Amniotic epithelial cell (primary cell): ENCODE measurements at places on chromosomes 5 and 9.
A peak's percentile ranks its signal among the peaks of the same experiment; 100 is the strongest.

DNA sequence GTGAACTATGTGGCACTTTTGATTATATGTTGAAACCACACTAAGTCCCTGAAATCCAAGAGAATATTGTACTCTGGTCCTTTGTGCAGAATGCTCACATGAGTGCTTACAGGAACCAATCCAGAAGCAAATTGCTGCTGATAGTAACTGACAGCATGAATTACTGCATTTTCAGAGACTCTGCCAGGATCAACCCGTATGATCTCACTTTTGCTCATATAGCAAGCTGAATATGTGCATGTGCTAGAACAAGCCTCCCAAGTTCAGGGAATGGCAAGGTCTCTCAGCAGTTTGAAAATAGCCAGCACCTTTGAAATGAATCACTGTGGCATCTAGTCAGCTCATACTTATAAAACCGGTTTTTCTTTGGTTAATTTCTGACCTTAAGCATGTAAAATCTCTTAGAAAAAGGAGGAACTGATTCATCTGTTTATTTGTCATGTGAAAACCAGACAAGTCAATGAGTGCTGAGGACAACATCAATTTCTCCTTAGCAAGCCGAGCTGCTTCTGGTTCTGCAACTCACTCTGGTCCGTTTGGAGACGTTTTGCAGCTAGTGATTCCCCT is 215.7 kb upstream of the ELL2 start:
- peak; percentile 95 for DNase-seq

GRCh38 chr9:78892769-78893168 is 595.8 kb downstream of the PSAT1 start:
- no peak for DNase-seq

DNA sequence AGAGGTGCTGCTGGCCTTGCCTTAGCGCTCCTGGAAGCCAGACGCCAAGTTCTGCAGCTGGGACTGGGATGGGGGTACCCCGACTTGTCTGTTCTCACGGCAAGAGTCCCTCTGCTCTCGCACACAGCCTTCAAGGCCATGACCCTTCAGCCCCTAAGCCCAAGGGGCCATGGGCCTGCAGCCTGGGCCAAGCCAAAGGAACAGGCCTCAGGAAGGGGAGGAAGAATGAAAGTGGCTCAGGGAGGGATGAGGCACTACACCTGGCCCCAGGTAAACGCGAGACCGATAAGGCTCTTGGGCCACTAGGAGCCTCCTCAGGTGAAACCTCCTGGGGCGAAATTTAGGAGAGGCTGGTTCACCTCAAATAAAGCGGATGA is 3.9 kb downstream of the EBF1 start:
- DNase-seq, result no peak

- peak; percentile 8 for DNase-seq
Observed at GRCh38 chr9:123438321-123438720, 82.3 kb downstream of the CRB2 start.

DNA sequence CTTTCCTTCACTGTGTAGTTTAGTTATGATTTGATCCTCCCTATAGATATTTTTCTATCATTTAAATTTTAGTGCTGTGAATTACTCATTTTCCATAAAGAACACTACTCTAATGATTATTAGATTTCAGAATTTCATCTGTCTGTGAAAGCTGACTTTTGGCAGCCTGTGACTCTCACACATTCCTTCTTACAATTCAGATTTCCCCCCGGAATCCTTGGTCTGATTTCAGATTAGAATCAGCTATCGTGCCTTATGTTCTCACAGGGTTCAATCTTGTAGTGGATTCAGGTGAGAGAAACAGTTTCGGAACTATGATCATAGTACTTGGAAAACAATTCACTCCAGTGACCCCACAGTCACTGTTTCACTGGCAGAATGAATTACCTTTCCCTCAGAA is 26.2 kb downstream of the ZNF474 start:
- DNase-seq, result no peak

DNA sequence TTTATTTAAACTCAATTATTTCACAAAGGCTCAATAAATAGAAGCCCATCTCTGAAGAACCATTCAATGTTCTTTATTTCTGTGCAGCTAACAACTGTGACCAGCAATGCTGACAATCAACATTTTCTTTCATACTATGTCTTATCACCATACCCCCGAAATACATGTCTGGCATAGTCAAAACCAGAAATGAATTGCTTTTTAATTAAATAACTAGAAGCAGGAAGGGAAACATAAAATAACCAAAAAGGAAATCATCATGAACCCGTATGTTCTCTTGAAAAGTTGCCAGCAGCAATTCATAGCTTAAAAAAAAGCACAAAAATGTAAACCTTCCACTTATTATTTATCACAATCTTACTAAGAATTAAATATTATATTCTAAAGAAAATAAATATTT is 212.4 kb downstream of the TMEM232 start:
- DNase-seq, result no peak

GRCh38 chr5:56829137-56829908 is 14.0 kb downstream of the MAP3K1 start:
- DNase-seq, result no peak

- DNase-seq, result peak; percentile 12
Observed at GRCh38 chr5:106545325-106545724, 1125.4 kb downstream of the EFNA5 start.

- no peak for DNase-seq
Observed at GRCh38 chr9:126916909-126917308, 2.3 kb downstream of the RALGPS1 start.

DNA sequence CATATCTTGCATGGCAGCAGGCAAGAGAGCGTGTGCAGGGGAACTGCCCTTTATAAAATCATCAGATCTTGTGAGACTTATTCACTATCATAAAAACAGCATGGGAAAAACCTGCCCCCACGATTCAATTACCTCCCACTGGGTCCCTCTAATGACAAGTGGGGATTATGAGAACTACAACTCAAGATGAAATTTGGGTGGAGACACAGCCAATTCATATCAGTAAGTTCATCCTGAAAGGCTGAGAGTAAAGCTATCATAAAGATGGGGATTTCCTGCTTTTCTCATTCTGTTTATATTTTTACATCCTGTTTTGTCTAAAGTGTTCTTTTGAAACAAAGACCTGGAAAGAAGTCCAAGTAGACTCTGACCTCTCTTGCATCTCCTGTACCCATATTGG is 28.9 kb upstream of the IL33 start:
- no peak for DNase-seq

DNA sequence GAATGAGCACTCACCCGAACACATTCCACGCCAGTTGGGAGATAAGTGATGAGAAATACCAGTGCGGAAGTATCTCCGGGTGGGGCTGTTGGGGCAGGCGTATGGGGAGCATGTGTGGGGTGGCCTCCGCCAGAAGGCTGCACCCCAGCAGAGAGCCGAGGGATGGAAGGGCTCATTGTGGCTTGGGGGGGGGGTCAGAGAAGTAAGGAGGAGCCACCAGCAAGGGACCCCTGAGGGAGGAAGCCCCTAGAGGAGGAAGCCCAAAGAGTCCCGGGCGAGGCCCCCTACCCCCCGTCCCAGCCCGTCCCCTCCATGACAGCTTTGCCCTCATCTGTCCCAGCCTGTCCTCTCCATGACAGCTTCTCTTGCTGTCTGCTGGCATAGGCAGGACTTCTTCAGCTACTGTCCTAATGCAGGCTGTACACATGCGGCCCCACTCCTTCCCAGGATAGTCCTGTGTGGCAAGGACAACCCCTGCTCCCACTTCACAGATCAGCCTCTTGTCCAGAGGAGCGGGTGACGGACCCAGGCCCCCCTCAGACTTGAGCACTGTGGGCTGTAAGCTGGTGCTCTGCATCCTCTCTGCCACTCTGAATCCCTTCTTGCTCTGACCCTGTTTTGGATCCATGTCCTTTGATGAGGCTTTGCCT is 239.6 kb downstream of the CACNA1B start:
- no peak for DNase-seq

- DNase-seq, result no peak
Observed at GRCh38 chr5:142366007-142366406, 41.2 kb upstream of the SPRY4 start.

DNA sequence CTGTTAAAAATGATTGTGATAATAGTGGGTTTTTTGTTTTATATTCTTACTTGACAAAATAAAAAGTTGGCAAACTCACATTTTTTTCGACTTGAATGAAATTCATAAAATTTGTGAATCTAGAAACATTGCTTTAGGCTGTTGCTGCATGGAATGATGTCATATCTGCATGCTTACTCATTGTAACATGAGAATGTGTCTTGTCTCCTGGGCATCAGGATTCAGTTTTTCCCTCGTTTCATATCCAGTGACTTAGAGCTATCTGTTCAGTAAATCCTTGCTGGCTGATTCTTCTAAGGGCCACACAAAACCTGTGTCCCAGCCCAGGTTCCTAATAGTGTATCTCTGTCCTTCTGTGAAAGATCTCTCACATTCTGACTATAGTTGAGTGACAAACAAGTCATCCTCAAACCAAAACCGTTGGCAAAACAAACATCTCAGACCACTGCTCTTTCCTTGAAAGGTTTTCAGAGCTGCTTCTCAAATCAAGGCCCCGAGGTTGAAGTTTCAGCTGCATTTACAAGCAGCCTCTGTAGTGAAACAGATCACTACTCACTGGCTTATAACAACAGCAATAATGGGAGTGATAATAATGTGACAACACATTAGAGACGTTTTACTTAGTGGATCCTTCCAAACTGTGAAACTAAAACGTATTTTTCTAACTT is 95.0 kb downstream of the NPR3 start:
- DNase-seq, result peak; percentile 75

GRCh38 chr5:160628619-160628968 is 206.9 kb downstream of the PTTG1 start:
- no peak for DNase-seq

GRCh38 chr5:71782771-71783770 is 64.0 kb downstream of the CARTPT start:
- peak; percentile 70 for DNase-seq

DNA sequence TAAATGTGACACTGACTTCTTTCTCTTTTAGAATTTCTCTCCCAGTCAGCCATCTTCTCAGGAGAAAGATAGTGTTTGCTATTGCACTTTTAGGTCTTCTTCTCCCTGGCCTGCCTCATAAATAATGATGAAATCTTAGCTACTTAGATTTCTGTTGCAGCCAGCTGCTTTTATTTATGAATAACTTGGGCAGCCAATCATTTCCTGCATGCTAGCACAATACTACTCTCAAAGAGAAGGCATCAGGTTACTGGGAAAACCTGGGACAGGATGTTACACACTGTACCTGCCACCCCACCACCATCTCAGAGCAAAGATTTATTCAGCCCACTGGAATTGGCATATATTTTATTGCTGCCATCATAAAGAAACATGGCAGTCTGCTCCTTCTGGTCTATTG is 266.6 kb downstream of the PRELID2 start:
- no peak for DNase-seq

- DNase-seq, result no peak
Observed at GRCh38 chr9:33116860-33117259, 40.4 kb upstream of the SMU1 start.

GRCh38 chr5:157080286-157080685 is 21.4 kb upstream of the HAVCR1 start:
- DNase-seq, result no peak

- no peak for DNase-seq
Observed at GRCh38 chr9:20256284-20256948, 365.9 kb downstream of the MLLT3 start.

DNA sequence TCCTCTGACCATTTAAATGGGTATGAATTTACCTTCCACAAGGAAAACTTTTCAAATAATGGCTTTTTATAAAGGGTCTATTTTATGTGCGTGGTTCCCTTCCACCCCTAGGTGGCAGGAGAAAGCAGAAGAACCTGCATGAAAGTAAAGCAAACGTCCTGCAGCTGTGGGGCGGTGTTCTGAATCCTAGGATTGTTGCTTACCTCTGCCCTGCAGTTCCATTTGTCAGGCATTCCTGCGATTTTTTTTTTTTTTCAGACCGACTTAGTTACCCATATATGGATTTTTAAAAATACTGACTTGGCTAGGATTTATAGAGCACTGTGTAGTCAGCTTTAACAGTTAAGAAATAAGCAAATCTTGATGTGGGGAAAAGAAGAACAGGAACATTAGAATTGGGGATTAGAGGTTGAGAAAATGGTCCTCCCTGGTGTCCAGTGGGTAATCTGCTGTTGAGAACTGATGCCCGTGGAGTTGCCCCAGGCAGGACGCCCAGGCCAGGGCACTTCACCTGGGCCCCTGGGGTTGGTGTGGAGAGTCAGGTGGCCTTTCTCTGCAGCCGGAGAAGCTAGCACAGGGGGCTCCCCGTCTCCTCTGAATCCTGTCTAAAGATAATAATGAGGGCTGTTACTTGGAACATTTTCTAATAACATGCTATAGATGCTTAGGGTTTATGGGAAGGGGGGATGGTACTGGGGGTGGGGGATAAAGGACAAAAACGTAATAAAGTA is 30.4 kb upstream of the LTC4S start:
- DNase-seq, result peak; percentile 82

GRCh38 chr9:134324359-134325095 is 1.7 kb upstream of the RXRA start:
- peak; percentile 50 for DNase-seq

DNA sequence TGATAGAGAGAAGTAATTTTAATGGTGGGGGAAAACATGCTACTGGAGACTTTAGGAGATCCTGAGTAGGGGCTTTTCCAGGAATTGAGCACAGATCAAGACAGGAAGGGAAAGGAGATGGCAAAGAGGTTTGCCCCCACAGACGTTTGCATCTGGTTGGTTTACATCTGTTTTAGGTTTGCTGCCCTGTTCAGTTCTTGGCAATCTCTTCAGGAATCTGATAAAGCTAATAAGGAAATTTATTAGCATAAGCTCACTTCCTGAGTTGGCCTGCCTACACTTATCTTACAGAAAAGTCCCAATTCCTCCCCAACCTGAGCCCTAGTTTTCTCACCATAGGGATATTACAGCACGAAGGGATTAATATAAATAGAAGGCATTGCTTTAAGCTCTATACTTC is 3.4 kb upstream of the CFAP95 start:
- no peak for DNase-seq

GRCh38 chr5:5487585-5488360 is 65.3 kb downstream of the ICE1 start:
- DNase-seq, result peak; percentile 27

- no peak for DNase-seq
Observed at GRCh38 chr9:72440378-72440777, 75.4 kb upstream of the ZFAND5 start.

GRCh38 chr5:163506095-163506457 is 657 bp downstream of the MAT2B start:
- peak; percentile 45 for DNase-seq

DNA sequence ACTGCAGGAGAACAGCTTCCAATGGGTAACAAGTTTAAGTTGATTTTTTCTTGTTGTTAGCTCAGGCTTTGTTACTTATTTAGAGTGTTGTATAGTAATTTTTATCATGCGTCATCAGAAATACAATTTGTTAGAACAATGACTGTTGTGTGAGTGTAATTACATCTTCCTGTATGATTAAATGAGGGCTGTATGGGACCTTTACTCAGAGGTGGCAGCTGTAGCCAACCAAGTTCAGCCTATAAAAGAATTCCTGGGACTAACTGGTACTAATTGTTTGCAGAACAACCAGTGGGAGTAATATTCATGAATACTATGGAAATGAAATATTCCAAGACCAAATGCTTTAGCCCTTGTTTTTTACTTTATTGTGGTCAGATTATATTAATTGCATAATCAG is 30.8 kb upstream of the TJP2 start:
- DNase-seq, result peak; percentile 32

- DNase-seq, result no peak
Observed at GRCh38 chr9:3696368-3696767, 170.6 kb upstream of the RFX3 start.
